H54 (cell line): ENCODE measurements at places on chromosomes 5 and 9.

DNA sequence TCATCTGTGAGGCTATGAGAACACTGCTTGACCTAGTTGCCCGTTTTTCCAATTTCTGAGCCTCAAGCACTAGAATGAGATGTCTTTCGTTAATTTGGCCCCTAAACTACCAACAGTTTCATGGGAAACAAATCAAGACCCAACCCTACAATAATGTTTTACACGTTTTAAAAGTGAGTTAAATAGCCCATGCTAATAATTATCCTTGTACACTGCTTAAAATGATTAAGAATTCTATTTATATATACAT lies 2.3 kb upstream of the NR3C1 start:
- DNase-seq, result no peak

DNA sequence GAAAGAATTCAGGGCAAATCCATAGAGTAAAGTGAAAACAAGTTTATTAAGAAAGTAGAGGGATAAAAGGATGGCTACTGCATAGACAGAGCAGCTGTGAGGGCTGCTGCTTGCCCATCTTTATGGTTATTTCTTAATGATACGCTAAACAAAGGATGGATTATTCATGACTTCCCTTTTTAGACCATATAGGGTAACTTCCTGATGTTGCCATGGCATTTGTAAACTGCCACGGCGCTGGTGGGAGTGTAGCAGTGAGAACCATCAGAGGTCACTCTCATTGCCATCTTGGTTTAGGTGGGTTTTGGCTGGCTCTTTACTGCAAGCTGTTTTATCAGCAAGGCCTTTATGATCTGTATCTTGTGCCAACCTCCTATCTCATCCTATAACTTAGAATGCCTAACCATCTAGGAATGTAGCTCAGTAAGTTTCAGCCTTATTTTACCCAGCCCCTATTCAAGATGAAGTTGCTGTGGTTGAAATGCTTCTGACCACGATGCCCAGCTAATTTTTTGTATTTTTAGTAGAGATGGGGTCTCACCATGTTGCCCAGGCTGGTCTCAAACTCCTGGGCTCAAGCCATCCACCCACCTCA lies 42.1 kb downstream of the RFK start:
- DNase-seq, result no peak

DNA sequence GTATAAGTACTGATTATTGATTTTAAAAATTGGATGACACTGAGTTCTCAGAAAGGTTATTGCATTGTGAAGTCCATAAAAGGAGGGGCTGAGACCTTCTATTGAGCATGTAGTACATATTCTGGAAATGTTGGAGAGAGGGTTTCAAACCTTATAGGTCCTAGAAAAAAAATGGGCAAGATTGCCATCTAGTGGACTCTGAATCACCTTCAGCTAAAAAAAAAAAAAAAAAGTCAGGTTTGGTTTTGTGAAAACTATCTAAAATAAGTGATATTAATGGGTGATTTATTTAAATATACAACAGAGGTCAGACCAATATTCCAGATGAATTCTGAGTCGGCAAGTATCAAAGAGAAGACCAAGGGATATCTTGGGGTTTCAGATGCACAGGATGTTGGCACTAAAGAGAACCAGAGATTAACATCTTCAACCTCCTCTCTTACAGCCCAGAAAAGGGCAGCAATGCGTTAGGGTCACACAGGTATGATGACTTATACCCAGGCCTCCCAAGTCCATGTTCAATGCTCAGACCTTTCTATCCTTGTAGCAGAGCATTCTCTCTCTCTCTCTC lies 109.8 kb upstream of the NMUR2 start:
- peak; percentile 6 for DNase-seq

DNA sequence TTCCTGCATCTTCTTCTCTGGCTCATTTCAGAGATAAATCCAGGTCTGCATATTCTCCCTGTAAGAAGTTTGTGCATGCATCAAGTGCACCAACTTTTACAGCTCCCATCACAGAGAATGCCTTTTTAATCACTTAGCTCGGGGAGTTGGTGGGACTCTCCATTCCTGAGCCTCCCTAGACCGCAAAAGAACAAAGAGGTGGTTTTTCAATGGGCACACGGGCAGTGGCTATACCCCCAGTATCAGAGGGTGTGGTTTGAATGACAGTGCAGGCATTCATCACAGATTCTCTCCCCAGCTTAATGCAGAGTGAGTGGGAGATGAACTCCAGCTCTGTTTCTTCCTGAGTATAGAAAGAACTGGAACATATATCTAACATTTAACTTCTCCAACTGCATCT lies 264.7 kb upstream of the NR4A3 start:
- no peak for DNase-seq

GRCh38 chr5:127907907-127908306 lies 175.7 kb upstream of the SLC12A2 start:
- no peak for DNase-seq

GRCh38 chr9:100590481-100590880 lies 12.6 kb downstream of the CAVIN4 start:
- peak; percentile 34 for DNase-seq
